ENCODE measurements at places on chromosomes 2 and 18.

- no peak for DNase-seq
These were observed 242.3 kb upstream of the NOL4 start for GRCh38 chr18:34467058-34467457.

- peak; percentile 47 for DNase-seq
These were observed 10.0 kb downstream of the SUPT7L start for GRCh38 chr2:27653397-27653796.

- no peak for DNase-seq
These were observed 37.2 kb downstream of the GALNT1 start for GRCh38 chr18:35618696-35619095.

DNA sequence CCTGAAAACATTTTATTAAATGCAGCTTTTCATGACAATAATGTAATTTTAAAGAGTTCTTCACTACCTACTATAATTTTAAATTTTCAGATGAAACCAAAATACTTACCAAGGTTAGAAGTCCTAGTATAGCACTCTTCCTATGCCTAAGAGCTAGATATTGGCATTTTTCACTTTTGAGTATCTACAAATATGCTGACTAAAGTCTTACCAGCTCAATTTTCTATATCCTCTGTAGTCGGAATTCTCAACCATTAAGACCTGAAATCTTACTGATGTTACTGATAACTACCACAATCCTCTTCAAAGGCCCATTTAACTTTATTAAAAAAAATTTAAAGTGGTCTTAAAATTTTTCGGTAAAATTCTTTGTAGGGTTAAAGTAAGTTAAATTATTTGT, 32.0 kb downstream of the PREPL start:
- DNase-seq = no peak

DNA sequence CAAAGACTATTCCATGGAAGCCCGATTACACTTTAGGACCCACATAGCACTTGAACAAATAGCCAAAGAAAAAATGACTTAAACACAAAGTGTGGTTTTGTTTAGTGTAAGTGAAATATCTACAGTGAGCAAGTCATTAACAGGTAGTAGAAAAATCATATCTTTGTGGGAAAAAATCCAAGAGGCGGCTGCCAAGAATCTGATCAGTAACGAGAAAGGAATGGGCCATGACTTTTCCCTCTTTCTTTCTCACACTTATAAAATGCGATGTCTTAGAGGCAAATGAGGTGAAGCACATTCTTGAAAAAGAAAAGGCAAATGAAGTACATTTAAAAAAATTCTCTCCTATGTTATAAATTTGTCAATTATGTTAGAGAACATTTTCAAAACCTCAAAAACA, 12.9 kb upstream of the GEMIN6 start:
- DNase-seq = peak; percentile 85

GRCh38 chr2:104040771-104041170, 813.1 kb upstream of the POU3F3 start:
- no peak for DNase-seq

DNA sequence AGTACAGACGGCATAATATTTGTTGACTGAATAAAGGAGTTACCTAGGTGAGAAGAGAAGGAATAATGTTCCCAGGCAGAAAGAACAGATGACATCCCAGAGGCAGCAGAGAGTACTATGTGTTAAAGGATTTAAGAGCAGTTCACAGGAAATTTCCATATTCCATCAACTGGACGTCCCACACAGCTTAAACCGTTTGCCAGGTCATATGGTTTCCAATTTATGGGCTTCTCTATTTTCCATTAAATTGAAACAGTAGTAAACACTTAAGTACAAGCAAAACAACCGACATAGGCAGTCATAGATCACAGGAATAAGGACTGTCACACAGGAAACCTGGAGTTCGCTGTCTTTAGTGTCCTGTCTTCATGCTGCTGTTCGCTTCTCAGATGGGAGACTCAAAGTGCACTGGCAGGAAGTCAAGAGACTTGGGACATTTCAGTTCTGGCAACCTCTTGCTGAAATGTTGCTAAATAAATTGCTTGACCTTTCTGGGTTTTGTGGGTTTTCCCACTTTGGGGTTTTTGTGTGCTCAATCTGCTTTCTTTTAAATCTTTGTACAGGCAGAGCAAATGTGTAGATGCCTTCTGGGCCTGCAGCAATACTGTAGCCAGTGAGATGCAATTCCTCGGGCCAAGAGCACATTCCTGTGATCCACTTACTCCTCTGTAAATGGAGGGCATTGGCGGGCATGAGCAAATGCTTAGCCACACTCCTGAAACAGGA, 5.8 kb upstream of the PIEZO2 start:
- peak; percentile 31 for DNase-seq

DNA sequence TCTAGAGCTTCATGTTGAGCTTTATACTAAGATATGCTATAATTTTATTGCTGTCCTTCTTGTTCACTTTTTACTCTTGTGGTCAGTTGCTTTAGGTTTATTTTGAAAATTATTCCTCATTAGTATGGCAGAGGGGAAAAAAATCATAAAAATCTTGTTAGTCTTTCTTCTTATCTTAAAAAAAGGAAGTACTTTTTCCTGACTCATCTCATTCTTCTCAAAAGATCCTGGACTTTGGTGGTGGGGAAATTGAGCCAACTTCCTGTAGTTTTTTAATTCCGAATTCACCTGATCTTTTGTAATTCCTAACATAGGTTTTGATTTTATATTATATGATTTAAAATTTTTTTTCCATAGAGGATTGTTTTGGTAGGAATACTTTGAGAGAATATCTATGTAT, 3.8 kb downstream of the SLC4A1AP start:
- DNase-seq = no peak

All from EL (cell line).